Ascending aorta (tissue), 2 donors: ENCODE measurements at places on chromosomes 16 and 17. TPM values are rescaled to one million over a fixed set of nuclear protein-coding genes. Genes with fewer than 3 reads are reported as not detected.
A peak's percentile ranks its signal among the peaks of the same experiment; 100 is the strongest.

Gene CX3CL1
- 251 TPM for total RNA-seq

- peak; percentile 78 for DNase-seq
Observed at GRCh38 chr17:19673623-19674022, 25.1 kb downstream of the ALDH3A2 start.

GRCh38 chr16:5062790-5063765 is 2.7 kb downstream of the C16orf89 start:
- no peak for DNase-seq

- DNase-seq, result no peak
Observed at GRCh38 chr17:44959821-44960531, 8.1 kb downstream of the C1QL1 start.

DNA sequence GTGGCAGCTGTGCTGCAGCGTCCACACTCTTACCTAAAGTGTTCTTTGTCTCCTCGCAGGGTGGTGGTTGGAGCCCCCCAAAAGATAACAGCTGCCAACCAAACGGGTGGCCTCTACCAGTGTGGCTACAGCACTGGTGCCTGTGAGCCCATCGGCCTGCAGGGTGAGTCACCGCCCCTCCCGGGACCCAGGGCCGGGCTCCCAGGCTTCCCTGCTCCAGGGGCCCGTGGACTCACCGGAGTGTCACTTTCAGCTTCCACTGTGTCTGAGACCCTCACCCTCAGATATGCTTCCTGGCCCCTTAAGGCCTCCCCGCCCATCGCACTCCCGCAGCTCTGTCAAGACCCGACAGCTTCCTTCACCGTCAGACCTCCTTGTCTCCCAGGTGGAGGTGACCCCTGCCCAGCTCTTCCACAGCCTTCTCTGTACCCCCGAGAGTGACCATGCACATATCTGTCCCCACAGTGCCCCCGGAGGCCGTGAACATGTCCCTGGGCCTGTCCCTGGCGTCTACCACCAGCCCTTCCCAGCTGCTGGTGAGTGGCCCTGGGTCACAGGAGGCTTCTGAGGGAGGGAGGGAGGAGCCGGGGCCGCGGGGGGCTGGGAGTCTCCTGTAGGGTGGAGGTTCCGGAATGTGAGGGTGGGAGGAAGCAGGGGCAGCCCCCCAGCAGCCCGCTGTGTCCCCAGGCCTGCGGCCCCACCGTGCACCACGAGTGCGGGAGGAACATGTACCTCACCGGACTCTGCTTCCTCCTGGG is 1.8 kb downstream of the ITGAX start:
- no peak for DNase-seq
